ENCODE measurements at places on chromosomes 2 and 18.

DNA sequence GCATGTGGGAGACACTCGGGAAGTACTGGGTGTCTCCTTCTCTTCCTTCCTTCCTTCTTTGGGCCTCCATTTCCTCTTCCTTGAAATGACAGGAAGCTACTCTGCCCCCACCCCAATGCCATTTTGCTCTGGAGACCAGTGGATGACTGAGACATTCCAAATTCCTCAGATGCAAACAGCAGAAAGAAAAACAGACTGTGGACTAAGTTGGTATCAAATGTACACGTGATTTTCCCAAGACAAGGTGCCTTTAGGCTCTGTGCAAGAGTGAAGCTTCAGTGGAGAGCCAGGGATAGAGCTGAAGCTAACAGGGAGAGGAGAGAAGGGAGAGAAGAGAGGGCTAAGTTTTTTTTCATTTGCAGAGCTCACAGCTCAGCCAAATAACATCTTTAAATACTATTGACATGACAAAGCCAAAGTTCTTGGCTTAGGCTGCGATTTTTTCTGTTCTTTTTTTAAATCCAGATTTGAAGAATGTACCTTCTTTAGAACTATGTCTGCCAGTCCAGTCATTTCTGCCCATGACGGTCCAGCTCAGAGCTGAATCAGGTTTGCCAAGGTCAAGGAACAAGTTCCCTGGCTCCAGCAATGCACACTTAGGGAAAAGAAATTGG, 84.5 kb upstream of the LCLAT1 start:
- DNase-seq: no peak

- no peak for DNase-seq
Observed at GRCh38 chr2:28085201-28085600, 194.7 kb downstream of the BABAM2 start.

GRCh38 chr18:9613550-9614400, 584 bp downstream of the PPP4R1 start:
- peak; percentile 32 for DNase-seq

DNA sequence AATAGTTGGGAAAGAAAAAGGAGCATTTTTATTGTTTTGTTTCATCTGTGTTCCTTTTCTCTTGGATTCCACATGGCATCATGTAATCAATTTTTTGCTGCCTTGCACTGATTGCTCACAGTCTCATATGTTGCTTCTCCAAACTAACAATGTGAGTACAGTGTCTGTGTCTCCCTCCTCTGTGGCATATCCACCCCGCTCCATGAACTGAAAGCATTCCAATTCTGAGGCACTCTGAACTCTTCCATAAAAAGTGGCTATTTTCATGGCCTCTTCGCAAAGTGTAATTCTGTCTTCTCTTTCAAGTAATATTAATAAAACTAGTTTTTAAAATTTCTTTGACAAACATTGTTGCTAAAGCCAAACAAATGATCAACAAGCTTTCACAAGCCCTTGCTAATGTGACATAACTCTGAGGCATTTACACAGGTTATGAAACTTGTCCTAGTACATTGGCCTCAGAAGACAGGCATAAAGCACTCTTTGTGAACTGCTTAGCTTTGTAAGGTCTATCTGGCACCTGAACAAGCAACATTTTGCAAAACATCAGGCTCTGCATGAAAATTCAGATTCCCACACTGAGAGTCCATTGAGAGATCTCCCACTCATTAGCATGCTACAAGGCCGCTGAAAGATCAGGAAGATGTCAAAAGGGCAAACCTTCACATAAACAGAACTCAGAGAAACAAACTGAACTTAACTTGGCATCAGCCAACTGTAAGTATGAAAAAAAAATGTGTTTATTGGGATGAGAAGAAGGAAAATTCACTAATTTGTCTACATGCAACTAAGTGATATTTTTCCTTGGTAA, 33.0 kb downstream of the GPR75 start:
- DNase-seq: no peak

DNA sequence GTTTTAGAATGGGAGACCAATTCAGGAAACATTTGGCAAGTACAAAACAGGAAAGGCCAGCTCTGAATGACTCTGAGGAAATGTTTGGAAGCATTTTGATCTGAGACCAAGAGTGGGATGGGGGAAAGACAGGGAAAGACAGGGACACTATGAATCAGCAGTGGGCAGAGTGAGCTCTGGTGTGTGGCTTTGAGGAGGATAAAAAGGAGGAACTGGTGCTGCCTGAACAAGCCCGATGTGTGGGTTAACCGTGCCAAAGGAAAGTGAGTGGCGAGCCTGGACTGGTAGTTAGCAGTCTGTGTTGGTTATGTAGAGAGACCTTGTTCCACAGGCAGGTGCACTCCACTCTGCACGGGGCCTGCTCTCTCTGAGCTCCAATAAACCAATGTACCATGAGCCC, 5.3 kb downstream of the MFSD6 start:
- no peak for DNase-seq
